Iris pigment epithelial cell (primary cell): ENCODE measurements at places on chromosomes 4 and X.

GRCh38 chrX:18422325-18422724 lies 3.1 kb upstream of the CDKL5 start:
- peak; percentile 84 for DNase-seq

GRCh38 chr4:127782025-127782274 lies 172 bp upstream of the HSPA4L start:
- peak; percentile 86 for DNase-seq

- DNase-seq = no peak
Observed at GRCh38 chrX:103794119-103794518, 17.5 kb downstream of the PLP1 start.

DNA sequence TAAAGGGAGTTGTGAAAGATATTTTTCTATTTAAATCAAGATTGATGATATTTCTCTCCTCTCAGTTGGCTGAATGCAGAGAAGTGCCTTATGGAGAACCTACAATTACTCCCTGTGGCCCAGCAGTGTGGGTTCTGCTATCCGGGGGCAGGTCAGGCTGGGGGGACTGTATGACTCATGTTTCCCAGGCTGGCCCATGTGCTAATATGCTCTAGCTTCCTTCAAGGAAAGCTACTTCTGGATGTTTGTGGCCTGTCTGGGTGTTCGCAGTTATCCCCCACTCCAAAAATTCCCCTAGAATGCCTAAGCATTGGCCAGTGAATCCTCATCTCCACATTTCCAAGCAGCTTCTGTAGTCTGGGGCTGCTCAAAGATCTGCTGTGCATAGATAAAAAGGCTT lies 58.9 kb upstream of the SPP1 start:
- peak; percentile 39 for DNase-seq

DNA sequence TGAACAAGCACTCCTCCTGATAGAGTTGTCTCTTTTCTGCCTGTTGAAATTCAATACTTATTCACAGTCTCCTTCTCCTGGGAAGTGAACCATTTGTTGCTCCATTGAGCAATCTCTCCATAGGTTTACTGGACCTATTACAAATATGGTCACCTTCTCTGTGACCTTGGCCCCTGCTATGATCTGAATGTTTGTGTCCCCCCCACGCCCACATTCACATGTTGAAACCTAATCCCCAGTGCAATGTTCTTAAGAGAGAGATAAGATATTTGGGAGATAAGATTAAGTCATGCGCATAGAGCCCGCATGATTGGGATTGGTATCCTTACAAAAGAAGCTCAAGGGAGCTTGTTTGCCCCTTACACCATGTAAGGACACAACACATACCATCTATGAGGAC lies 54.1 kb upstream of the GABRE start:
- DNase-seq = no peak

GRCh38 chrX:110671068-110671803 lies 124.4 kb downstream of the CHRDL1 start:
- peak; percentile 26 for DNase-seq

GRCh38 chrX:21948897-21949578 lies 8.5 kb downstream of the SMS start:
- DNase-seq = no peak

DNA sequence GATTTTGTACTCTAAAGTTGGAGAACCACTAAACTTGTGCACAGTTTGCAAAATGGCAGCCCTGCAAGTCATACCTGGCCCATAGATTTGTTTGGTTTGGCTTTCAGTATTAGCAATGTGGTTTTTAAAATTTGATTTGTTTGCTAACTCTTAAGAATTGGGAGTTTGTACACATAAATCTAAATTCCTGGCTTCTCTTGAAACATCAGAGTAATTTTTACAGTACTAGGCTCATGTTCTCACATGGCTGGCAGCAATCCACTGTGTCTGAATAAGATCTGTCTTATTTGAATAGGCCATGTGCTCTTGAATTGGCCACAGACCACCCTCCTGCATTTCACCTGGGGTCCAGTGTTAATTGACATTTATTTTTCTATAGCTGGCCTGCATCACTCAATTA lies 21.3 kb downstream of the DIAPH2 start:
- no peak for DNase-seq

- DNase-seq = no peak
Observed at GRCh38 chrX:149213264-149213663, 291.8 kb downstream of the IDS start.

DNA sequence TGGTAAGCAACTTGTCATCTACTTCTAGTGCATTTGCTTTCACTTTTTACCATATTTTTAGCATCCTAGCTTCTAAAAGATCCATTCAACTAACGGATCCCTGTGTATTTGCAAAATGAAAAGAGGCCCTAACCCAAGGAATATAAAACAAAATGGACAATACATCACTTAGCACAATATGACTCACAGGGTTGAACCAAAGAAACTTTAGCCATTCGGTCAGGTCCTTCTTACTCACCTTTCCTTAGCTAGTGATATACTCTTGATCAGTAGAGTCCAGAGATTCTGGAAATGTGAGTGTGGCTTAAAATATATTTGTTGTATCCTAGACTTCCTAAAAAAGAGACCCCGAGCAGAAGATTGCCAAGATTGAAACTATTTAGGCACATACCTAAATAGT lies 19.5 kb downstream of the TMPRSS11E start:
- DNase-seq = no peak

- no peak for DNase-seq
Observed at GRCh38 chr4:72205831-72206230, 174.0 kb downstream of the NPFFR2 start.

- no peak for DNase-seq
Observed at GRCh38 chr4:95018785-95019184, 261.0 kb downstream of the BMPR1B start.

GRCh38 chr4:100721077-100721476 lies 203.3 kb upstream of the EMCN start:
- no peak for DNase-seq

- DNase-seq = peak; percentile 13
Observed at GRCh38 chr4:7625071-7625470, 190.3 kb upstream of the PSAPL1 start.

- peak; percentile 15 for DNase-seq
Observed at GRCh38 chrX:38816155-38816554, 14.9 kb downstream of the MID1IP1 start.

DNA sequence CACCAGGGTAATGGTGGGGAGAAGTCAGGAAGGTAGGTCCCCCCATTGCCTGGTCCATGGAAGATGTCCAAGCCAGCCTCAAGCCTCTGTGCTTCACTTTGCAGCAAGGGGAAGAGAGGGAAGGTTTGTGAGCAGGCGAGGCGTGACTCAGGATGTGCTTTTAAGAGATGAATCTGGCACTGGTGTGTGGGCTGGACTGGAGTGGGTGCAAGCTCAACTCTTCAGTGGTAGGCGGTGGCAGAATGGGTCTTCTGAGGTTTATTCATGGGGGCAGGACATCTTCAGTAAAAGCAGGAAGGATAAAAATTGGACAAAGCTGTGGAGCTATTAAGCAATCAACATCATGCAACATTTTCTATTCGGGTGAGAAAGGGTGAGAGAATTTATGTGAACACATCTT lies 19.4 kb downstream of the GPM6B start:
- no peak for DNase-seq

GRCh38 chr4:157896726-157897125 lies 276.1 kb downstream of the GASK1B start:
- DNase-seq = no peak

- no peak for DNase-seq
Observed at GRCh38 chr4:87490664-87491369, 38.4 kb downstream of the SPARCL1 start.

DNA sequence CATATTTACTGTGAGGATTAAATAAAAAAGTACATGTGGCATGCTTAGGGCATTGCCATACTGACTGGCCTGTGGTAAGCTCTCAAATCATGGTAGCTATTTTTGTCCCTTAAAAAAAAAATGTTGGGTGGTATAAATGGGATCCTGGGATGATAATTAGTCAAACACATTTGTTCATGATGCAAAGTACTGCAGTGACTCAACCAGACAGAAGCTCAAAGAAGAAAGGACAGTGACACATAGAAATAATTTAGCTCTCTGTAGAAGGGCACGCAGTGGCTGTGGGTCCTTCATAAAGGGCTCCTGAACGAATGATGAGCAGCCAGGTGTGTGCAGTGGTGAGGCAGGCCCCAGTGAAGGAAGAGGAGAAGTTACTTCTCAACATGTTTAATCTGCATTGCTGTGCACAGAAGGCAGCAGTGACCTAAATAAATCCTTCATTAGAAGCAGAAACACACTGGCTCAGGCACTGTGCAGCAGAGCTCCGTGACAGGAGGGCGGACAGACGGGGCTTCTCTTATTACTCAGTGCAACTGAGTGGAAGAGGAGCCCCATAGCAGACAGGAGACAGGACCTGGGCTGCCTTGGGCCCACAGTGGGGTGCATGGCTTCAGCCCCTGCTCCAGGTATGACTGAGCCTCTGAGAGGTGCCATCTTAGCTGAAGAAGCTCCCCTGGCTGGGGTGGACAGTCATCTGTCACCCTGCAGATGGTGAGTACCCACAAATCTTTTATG lies 20.3 kb downstream of the HS3ST1 start:
- DNase-seq = no peak

- peak; percentile 63 for DNase-seq
Observed at GRCh38 chr4:154626793-154627484, 14.5 kb upstream of the FGG start.

DNA sequence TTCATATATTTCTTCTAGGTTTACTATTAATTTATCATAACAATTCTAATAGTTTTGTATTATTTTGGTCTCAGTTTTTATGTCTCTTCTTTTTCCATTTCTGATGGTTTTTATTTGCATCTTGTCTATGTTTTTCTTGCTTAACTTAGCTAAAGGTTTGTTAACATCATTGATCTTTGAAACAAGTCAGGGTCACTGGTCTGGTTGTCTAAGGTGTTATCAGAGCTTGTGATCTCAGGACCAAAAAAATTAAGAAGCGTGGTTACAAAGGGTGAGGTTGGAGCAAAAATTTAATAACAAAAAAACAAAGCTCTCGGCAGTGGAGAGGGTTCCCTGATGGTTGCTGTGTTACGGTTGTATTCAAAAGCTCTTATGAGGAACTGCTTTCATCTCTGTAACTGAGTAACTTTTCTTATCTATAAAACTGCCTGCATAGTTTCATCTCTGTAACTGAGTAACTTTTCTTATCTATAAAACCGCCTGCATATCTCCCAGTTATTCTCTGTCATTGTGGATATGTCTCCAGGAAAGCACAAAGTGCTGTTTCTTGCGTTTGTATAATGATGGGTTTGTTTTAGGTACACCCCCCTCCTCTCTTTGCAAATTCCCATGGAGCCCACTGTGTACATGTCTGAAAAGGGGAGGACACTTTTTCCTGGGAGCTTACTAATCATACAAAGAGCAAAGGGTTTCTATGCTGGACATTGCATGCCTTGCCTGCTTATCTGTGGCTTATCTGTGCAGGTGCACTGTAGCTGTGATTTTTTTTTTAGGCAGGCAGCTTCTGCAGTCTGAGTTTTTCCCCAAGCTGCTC lies 62.4 kb upstream of the UGT2B15 start:
- DNase-seq = no peak

- DNase-seq = peak; percentile 8
Observed at GRCh38 chr4:52157641-52158316, 106.7 kb downstream of the SPATA18 start.

- DNase-seq = peak; percentile 44
Observed at GRCh38 chr4:2537011-2537830, 774 bp downstream of the FAM193A start.

DNA sequence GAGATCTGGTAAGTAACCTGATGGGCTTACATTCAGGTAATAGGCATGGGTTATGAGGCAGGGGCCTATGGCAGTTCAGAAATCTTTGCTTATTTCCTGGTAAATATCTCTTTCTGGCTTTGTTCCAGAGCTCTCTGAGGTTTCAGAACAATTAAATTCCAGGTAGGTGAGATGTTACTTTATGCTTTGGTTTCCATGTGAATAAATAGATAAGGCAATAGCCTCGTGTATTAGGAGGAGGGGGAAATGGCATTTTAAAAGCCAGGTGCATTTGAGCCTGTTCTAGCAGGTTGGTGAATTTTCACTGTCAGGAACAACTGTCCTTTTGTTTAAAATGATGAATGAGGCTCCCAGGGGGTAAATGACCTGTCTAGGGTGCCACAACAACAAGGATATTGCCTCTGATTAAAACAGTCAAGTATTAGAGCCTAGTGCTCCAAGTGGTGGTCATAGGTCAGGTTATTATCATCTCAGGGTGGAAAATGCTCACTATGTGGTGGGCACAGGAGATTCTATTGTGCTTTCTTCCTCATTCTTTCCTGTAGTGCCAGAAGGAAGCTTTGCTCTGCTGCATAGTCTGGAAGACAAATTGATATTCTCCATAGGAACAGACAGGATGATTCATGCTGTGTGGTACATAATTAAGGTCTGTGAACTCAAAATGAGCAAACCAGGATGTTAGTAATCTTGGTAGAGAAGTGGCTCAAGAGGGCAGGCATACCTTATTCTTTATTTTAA lies 296.2 kb downstream of the INPP4B start:
- peak; percentile 67 for DNase-seq

GRCh38 chr4:95363966-95364365 lies 184.8 kb downstream of the UNC5C start:
- no peak for DNase-seq

DNA sequence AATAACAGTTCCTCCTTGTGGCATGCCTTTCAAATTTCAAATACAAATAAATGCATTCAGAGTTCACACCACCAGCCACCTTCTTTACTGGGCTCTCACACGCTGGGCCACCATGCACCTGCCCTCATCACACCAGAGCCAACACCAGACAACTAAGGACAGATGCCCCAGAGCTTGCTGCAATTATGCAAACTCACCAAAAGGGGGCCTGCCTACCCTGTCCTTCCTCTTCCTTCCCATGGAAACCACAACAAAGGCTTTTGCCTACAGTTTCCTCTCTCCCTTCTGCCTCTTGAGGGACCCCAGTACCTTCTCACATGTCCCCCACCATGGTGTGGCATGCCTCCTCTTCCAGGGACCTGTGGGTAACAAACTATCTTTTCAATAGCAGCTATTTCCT lies 1333.9 kb upstream of the TENM3 start:
- DNase-seq = no peak

DNA sequence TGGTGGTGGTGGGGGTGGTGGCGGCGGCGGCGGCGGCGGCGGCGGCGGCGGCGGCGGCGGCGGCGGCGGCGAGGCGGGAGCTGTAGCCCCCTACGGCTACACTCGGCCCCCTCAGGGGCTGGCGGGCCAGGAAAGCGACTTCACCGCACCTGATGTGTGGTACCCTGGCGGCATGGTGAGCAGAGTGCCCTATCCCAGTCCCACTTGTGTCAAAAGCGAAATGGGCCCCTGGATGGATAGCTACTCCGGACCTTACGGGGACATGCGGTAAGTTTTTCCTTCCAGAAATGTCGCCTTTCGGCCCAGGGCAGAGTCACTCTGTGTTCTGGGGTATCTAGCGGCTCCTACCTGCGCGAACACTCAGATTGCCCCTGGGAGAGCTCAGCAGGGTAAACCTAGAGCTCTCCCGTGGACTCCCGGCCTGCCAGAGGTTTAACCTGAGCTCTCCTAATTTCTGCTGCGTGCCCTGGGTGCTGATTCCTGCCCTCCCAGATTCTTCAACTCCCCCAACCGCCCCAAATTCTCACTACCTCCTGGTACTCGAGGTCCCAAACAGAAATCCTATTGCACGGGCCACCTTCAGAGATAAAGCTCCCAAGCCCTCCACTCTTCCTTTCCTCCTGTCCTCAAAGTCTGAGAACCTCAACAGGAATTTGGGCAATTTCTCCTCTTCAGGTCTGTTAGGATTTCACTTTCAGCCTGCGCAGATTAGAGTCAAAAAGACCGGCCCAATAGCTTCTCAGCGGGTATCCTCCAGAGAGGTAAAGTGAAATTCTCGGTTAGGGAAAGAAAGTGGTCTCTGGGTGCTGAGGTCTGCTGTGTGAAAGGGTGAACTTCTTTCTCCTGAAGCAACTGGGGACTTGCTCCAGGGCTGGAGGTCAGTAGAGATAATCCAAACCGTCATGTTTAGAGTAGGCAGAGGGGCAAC lies 2.9 kb downstream of the AR start:
- no peak for DNase-seq
